CD4-positive, alpha-beta T cell treated with Interleukin-17A for 4 hours (primary cell): ENCODE measurements at places on chromosomes 3 and 15.

DNA sequence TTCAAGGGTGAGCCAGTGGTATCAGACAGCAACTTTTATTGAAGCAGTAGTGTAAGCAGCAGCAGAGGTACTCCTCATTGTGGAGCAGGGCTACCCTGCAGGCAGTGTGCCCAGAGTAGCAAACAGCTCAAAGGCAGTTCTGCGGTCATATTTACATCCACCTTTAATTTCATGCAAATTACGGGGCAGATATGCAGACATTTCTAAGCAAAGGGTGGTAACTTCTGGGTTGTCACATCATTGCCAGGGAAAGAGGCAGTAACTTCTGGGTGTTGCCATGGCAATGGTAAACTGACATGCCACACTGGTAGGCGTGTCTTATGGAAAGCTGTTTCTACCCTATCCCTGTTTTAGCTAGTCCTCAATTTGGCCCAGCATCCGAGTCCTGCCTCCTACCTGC lies 46.5 kb upstream of the CLDN18 start:
- DNase-seq = no peak

GRCh38 chr15:78071383-78071782 lies 6.1 kb downstream of the TBC1D2B start:
- no peak for DNase-seq

- no peak for DNase-seq
These were observed 165.4 kb downstream of the SSR3 start for GRCh38 chr3:156389449-156389950.

GRCh38 chr3:118803096-118803476 lies 231.6 kb downstream of the IGSF11 start:
- DNase-seq = no peak

GRCh38 chr15:96334017-96334704 lies 3.7 kb downstream of the NR2F2 start:
- no peak for DNase-seq

GRCh38 chr15:74468341-74469032 lies 7.5 kb upstream of the UBL7 start:
- no peak for DNase-seq

DNA sequence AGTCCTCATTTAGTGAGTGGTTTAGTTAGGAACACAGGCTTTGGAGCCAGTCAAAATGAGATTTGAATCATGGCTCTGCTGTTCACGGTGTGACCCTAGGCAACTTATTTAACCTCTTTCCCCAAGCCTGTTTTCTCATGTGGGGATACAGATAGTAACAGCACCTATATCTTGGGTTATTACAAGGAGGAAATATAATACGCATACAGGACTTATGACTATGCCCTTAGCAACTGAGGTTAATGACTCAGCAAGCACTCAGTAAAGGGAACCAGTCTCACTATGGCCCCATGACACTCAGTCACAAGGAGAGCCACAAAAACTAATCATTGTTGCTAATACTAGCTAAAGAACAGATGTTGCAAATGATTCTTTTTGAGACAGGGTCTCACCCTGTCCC lies 45.9 kb downstream of the SUMF1 start:
- DNase-seq = no peak

- DNase-seq = no peak
These were observed 123.4 kb downstream of the EPHB1 start for GRCh38 chr3:134918441-134918840.

- no peak for DNase-seq
These were observed 83.3 kb downstream of the SEC22A start for GRCh38 chr3:123285066-123285465.

GRCh38 chr3:72894976-72895552 lies 7.2 kb downstream of the GXYLT2 start:
- no peak for DNase-seq

GRCh38 chr15:53115563-53115962 lies 325.4 kb upstream of the ONECUT1 start:
- no peak for DNase-seq
